Stimulated activated CD4-positive, alpha-beta T cell treated with anti-CD3 and anti-CD28 coated beads, Interleukin-4, amount 100 ng/mL, for 4 hours (primary cell): ENCODE measurements at places on chromosomes 3 and 15.

- no peak for DNase-seq
Observed at GRCh38 chr15:84586696-84587095, 14.1 kb upstream of the ZSCAN2 start.

- no peak for DNase-seq
Observed at GRCh38 chr15:91522605-91523332, 330.7 kb upstream of the SLCO3A1 start.

- DNase-seq = no peak
Observed at GRCh38 chr3:188510366-188510765, 356.4 kb downstream of the LPP start.

- no peak for DNase-seq
Observed at GRCh38 chr15:42171122-42171521, 14.7 kb upstream of the PLA2G4F start.

DNA sequence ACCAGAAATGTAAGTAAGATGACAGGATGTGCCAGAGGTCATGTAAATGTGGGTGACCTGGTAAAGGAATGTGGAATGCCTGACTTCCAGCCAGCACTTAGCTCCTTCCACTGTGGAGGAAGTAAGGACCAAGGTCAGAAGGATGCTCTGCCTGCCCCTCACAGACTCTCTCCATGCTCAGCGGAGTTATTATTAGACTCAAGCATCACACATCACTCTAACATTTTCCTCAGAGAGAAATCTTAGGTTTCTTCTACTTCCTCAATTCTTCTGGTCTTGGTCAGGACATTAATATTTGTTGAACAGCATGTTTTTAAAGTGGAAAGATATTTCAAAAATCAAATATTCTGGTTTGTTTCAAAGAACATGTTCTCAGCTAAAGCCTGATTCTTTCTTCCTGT lies 231.4 kb upstream of the WNT5A start:
- DNase-seq = no peak
